ENCODE measurements at places on chromosomes 6 and 20. TPM values are rescaled to one million over a fixed set of nuclear protein-coding genes. Genes with fewer than 3 reads are reported as not detected.

SMLR1 gene
- not detected for total RNA-seq

GJA10 gene
- not detected for total RNA-seq

TFAP2C gene
- under 0.01 TPM for total RNA-seq

GPRC6A gene
- total RNA-seq: not detected

OGFRL1 gene
- 32.9 TPM for total RNA-seq

PRICKLE4 gene
- 2.3 TPM for total RNA-seq

Data from bladder microvascular endothelial cell (primary cell).